ENCODE measurements at places on chromosomes 13 and 19.

DNA sequence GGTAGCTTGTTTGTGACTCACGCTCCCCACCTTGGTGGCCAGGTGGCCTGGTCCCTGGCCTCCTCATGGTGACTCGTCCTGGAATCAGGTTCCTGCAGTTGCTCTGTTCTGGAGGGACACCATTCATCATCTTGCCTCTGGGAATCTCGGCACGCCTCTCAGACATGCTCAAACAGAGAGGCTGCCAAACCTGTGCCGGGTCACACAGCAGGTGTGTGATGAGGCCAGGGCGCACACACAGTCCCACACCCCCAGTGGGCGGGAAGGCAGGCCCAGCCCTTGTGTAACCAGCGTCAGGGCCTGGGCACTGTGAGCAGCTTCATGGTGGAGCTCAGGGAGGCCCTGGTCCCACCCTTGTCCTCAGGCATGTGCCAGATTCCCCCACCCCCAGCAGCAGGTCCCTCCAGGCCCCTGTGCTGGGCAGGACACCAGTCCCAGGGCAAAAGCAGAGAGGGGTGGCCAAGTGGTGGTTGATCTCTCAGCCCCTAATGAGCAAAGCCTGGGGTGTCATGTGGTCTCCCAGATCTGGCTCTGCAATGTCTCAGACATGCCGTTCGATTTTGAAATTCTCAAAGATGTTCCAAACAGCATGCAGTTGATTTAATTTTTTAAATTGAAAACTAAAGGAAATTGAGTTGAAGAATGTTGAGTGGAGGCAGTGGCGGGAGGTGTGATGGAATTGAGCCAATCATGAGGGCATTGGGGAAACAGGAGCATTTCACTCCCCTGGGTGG is 12.1 kb downstream of the CEBPA start:
- no peak for DNase-seq

GRCh38 chr13:113120300-113121182 is 2.1 kb upstream of the F10 start:
- no peak for DNase-seq

- DNase-seq, result no peak
Measured at GRCh38 chr13:47757466-47758080, 243.5 kb downstream of the SUCLA2 start.

DNA sequence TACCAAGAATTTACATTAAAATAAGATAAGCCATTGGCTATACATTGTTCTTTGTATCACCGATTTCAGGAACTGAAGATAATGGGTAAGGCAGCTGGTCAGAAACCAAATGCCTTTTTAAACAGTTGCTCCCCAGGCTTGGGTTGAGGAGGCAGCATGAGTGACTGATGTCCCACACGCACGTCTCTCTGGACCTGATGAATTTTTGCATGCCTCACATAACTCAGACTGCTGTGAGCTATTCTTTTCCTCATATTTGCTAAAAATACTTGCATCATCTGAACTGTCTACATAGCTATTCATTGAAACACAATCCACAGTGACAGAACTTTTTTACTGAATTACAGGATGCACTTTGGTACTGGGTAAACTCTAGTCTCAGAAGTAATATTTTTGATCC is 123.6 kb upstream of the MAB21L1 start:
- DNase-seq, result no peak
